ENCODE measurements at places on chromosomes 6 and 20.
A peak's percentile ranks its signal among the peaks of the same experiment; 100 is the strongest.

GRCh38 chr6:70421509-70421908 lies 8.2 kb downstream of the FAM135A start:
- DNase-seq, result no peak

DNA sequence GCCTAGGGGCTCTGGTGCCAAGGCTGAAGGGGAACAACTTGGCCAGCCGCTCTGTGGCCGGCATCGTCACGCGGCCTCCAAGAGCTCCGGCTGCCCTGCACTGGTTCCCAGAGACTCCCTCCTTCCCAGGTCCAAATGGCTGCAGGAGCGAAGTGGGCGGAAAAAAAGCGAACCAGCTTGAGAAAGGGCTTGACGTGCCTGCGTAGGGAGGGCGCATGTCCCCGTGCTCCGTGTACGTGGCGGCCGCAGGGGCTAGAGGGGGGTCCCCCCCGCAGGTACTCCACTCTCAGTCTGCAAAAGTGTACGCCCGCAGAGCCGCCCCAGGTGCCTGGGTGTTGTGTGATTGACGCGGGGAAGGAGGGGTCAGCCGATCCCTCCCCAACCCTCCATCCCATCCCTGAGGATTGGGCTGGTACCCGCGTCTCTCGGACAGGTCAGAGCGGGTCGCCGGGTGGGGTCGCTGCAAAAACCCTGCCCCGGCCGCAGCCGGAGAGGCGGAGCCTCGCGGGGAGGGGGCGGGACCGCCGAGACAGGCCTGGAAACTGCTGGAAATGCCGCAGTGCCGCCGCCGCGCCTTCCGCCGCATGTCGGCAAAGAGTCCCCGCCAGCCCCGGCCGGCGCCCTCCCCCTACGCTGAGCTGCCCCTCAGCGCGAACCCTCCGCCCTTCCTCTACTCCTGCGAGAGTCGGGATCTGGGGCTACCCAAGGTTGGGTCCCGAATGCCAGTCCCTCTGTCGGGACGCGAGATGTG lies 814 bp upstream of the HSP90AB1 start:
- peak; percentile 96 for DNase-seq

DNA sequence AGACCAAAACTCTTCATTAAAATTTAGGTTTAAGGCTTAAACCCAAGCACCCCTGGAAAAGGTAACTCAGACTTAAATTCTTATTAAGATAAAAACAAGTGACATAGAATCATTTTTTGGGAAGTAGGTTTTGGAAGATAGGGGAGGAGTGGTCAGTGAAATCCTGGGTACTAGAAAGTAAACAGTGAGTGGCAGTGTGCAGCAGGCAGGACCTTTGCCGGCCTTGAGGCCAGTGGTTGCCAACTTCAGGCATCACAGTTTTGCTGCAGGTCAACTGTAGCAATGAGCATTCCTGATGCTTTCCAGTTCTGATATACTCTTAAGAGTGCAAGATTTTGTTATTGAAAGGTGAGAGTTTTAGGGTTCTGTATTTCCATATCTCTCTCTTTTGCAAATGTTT lies 69.3 kb upstream of the SUPT3H start:
- no peak for DNase-seq

DNA sequence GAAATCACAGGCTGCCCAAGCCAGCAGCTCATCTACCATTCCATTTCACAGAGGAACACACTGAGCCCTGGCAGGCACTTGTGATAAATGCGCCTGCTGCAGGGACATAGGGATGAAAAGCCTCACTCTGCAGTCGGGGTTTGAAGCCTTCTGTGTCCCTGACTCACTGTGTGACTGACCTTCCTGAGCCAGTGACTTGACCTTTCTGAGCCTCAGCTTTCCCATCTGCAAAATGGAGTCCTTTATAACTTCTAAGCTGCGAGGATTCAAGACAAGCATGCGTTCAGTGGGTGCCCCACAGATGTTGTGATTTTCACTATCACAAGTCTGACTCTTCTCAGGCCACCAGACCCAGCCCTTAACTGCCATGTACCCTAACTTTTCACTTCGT lies 5.5 kb downstream of the TGM2 start:
- DNase-seq, result no peak

GRCh38 chr6:39901116-39901655 lies 33.1 kb downstream of the MOCS1 start:
- no peak for DNase-seq

- peak; percentile 51 for DNase-seq
These were observed 83.0 kb downstream of the PHF20 start for GRCh38 chr20:35854713-35855348.

DNA sequence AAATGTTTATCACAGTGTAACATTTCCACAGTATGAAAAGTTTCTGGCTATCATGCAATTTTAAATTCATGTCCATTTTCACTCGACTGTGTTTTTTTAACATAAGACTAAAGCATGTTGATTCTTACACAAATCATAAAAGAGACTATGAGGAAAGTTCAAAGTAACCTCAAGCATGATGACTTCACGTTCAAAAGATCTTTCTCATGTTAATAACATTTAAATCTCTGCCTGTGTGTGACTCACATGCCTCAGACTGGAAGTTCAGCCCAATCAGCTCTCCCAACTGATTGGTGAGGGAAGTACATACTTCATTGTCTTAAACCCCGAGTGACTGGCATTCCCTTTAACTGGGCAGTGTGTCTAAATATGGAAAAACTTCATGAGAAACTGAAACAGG lies 37.4 kb downstream of the ATXN1 start:
- DNase-seq, result peak; percentile 93

GRCh38 chr6:33073431-33073871 lies at the start of gene HLA-DPA1:
Gene HLA-DPA1, minus strand, starts transcription at chr6:33073649.
- peak; percentile 21 for DNase-seq

DNA sequence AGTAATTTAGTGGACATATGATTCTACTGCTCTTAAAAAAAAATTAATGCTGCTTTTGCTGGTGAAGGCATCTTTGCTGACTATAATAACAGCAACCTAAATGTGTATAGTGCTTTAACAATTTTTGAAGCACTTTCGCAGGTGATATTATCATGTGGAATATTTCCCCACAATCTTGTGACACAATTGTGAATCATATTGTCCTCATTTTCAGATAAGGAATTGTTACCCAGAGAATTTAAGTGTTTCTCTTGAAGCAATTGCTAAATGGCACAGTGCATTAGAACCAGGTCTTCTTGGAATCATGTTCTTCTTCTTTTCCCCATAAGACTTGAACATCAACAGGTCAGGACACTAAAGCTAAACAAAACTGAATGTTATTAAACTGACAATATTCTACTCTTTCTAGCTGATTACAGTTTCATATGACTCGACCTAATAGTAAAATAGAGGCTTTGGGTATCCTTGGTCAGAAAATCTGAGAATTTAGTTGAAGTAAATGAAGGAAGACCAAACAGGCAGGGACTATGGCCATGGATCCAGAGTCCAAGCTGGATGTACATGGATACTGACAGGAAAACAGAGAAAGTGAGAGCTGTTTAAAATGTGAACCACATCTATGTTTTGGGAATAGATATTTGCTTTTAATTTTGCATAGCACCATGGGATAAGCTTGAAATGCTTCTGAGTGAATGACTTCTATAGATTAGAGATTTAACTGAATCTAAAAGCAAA lies 121.8 kb upstream of the SLC35B3 start:
- no peak for DNase-seq

DNA sequence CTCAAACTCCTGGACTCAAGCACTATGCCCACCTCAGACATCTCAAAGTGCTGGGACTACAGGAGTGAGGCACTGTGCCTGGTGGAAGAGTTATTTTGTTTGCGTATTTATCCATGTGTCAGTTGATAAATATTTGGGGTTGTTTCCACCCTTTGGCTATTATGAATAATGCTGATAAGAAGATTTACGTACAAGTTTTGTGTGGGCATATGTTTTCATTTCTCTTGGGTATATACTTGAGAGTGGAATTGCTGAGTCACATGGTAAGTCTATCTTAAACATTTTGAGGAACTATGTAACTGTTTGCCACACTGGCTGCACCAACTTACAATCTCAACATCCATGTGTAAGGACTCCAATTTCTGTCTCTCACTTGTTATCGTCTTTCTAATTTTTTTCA lies 200.3 kb downstream of the RNGTT start:
- no peak for DNase-seq
